ENCODE measurements at places on chromosomes 7 and 10.

DNA sequence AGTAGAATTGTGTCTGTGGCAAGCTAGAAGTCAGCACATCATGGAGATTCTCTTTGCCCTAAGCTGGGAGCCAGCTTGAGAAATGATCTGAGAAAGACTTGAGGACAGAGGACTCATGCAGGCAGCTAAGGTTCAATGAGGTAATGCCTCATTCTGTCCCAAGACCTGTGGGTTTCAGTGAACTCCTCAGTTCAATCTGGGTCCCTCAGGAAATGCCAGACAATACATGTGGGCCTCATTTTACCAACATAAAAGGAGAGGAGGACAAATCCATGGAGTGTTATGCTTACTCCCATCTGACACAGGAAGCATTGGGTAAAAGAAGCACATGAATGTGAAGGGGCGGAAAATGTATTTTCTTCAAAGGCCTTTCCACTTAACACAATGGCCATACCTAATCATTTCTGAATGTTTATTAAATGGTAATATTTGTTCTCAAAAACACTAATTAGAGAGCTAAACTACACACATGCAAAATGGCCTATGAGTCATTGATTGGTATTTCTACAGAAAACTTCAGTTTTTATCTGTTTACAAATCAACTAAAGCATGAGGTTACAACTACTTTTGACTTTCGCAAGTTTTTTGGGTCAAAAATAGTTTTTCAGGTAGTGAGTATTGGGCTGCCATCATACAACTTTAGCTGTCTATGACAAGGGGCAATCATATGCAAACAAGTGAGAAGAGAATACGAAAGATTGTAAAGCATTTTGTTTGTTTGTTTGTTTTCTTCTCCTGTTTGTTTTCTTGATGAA lies 205.3 kb downstream of the CHRM2 start:
- DNase-seq: no peak

GRCh38 chr10:70300908-70301597 lies 17.2 kb upstream of the NPFFR1 start:
- DNase-seq: no peak

DNA sequence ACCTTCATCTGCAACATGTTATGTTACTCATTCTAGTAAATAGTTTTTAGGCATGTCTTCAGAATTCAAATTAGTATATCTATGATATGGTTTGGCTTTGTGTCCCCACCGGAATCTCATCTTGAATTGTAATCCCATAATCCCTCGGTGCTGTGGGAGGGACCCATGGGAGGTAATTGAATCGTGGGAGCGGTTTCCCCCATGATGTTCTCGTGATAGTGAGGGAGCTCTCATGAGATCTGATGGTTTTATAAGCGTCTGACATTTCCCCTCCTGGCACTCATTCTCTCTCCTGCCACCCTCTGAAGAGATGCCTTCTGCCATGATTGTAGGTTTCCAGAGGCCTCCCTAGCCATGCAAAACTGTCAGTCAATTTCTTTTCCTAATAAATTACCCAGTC lies 20.4 kb upstream of the GPR37 start:
- DNase-seq: no peak

DNA sequence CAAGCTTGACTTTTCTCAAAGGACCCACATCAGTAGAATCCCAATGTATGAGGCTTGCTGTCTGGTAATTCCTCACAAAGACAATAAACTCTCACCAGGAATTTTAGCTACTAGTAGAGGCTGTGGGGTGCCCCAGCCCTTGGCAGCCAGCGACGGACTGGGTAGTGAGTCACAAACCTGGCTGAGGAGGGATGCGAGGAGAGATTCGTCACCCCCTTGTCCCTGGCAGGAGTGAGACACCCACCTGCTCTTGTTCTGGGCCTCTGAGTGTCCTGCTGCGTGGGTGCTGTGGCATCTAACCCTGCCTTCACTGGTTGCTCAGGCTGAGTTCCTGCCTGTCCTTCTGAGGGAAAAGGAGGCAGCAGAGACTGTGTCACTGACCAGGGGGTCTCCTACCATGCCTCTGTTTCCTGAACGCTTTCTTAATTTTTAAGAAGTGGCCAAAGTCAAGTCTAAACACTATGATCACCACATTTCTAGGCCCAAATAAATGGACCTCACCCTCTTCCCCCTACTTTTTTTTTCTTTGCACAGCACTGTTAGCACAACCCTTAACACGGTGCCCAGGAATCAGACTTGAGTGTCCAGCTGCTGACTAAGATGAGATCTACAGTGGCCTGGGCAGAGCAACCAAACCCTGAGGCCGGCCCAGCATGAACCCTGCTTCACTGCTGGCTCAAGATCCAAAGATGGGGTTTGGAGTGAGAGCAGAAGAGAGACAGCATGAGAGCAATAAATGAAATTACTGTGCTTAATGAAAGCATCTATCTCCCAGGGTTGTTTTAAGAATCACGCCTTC lies 146.4 kb downstream of the ANLN start:
- no peak for DNase-seq

- DNase-seq: no peak
These were observed 417 bp downstream of the RFC2 start for GRCh38 chr7:74253835-74254128.

GRCh38 chr7:83486957-83487356 lies 162.0 kb downstream of the SEMA3E start:
- DNase-seq: no peak

- no peak for DNase-seq
These were observed 17.3 kb downstream of the OPALIN start for GRCh38 chr10:96341219-96342182.

DNA sequence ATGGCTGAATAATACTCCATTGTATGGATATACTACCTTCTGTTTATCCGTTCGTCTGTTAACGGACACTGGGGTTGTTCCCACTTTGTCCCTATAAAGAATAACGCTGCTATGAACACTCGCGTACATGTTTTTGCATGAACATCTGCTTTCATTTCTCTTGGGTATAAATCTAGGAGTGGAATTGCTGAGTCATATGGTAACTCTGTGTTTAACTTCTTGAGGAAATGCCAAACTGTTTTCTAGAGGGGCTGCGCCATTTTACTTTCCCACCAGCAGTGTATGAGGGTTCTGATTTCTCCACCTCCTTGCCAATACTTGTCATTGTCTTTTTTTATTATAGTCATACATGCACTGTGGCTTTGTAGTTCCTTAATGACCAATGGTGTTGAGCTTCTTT lies 20.6 kb upstream of the RASSF4 start:
- DNase-seq: no peak

GRCh38 chr7:129556607-129557133 lies 54.3 kb downstream of the SMKR1 start:
- no peak for DNase-seq

DNA sequence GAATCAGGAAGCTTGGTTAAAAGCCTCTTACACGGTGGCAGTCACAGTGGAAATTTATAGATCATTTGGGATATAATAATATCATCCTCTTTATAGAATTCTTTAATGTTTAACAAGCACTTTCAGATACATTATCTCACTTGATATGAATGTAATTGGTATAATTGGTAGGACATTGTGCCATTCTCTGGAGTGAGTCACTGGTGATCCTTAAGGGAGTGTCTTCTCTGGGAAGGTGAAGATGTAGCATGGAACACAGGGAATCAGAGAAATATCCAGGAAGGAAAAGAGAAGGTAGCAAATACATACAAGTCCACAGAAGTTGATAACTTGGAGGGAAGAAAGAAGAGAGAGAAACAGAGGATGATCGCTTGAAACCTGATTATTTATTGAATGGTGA lies 9.8 kb downstream of the PTPRZ1 start:
- DNase-seq: no peak

GRCh38 chr10:93124580-93125318 lies 51.1 kb downstream of the CYP26A1 start:
- no peak for DNase-seq

- DNase-seq: no peak
These were observed 123.5 kb upstream of the SHH start for GRCh38 chr7:155935726-155936125.

DNA sequence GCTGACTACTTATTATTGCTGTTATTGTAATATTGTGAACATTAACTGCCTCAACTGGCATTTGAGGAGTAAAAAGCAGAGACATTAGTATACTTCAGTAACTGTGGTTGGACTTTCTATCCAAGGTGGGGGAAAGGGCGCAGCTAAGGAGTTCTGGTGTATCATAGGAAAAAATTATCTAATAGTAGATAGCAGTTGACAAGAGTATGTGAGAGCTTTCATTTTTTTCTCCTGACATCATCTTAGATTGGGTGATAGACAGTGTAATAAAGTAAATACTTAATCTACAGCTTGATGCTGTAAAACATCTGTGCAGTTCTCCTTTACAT lies 68.9 kb downstream of the PHTF2 start:
- DNase-seq: no peak

GRCh38 chr10:58158806-58159205 lies 108.9 kb downstream of the IPMK start:
- no peak for DNase-seq

DNA sequence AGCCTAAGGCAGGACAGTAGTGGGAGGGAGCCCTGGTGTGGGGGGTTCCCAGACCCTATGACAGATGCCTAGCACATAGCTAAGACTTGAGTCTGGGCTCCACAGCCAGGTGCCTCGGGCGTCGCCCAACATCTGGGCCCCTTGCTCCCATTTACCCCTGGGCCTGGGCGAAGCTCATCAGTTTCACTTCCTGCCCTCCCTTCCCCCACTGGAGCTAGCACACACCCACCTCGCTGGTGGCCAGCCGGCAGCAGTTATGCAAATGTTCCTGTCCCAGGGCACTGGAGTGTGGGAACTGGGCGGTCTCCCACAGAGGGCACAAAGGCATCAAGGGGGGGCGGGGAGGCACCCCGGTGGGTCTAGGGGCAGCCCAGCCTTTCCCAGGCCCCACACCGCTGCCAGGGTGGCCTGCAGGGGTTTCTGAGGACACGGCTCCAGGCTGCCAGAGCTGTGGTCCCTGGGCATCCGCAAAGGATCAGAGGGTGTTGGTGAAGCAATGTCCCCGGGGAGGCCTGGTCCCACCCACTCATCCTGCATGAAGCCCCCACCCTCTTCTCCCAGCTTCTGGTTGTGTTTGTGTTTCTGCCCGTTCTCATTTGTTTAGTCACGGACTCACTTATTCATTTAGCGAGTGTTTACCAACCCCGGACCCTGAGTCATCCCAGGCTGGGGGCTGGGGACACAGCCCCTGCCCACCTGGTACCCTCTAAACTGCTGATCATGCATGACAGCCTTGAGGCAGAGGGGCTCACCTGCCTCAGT lies 20.4 kb downstream of the SH2B2 start:
- DNase-seq: no peak

DNA sequence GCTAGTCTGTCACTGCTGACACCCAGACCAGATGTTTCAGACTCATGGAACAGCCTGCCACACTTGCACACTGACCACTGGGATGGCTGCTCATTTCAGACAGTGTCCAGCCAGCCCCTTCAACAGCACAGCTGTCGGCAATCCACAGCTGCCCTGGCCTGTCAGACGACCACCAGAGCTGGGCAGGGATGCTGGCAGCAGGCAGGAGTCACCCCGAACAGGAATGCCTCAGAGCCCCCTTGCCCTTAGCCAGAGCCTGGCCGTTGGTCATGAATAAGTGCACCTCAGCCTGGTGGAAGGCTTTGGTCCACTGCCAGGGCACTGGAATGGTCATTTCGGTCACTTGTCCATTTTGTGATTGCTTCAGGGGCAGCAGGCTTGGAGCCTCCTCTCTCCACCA lies 149.6 kb upstream of the TCERG1L start:
- DNase-seq: no peak

GRCh38 chr10:100579261-100580090 lies 43.7 kb downstream of the HIF1AN start:
- no peak for DNase-seq

- DNase-seq: no peak
These were observed 488.9 kb upstream of the PHF14 start for GRCh38 chr7:10484767-10485166.

GRCh38 chr10:94098896-94099295 lies 105.2 kb downstream of the PLCE1 start:
- no peak for DNase-seq

- DNase-seq: no peak
These were observed 107.3 kb downstream of the SMURF1 start for GRCh38 chr7:99036546-99037111.

DNA sequence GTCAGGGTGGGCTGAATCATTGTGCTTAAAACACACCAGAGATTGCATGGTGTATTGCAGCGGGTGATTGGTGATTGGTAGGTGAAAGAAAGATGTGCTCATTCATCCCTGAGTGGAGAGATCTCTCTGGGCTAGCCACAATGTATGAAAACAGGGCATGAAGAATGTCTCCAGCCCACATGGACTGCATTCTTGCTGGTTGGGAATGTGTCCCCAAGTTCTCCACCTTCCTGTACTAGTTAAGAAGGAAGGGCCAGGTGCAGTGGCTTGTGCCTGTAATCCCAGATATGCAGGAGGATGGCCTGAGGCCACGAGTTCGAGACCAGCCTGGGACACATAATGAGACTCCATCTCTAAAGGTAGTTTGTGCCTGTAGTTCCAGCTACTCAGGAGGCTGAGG lies 113.8 kb upstream of the LANCL2 start:
- DNase-seq: no peak

DNA sequence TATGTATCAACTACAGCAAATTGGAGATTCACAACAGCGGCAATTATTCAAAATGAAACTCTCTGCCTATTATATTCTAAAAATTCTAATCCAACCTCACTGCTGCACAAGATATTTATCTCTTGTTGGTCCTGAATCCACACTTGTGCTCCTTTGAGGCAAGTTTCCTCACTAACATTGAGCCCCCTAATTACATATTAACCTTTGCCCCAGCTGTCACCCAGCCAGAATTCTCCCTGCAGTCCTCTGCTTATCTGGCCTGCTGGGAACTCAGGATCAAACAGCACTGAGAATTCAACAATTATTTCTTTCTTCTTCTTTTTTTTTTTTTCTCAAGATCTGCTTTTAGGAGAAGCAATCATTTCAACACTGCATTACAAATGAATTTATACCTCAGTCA lies 21.5 kb upstream of the PLAC9 start:
- DNase-seq: no peak

- DNase-seq: no peak
These were observed 242.9 kb downstream of the PTEN start for GRCh38 chr10:88106366-88106765.

Data from activated naive CD4-positive, alpha-beta T cell (primary cell).